NCI-H187 (cell line): ENCODE measurements at places on chromosomes 1 and 21.

DNA sequence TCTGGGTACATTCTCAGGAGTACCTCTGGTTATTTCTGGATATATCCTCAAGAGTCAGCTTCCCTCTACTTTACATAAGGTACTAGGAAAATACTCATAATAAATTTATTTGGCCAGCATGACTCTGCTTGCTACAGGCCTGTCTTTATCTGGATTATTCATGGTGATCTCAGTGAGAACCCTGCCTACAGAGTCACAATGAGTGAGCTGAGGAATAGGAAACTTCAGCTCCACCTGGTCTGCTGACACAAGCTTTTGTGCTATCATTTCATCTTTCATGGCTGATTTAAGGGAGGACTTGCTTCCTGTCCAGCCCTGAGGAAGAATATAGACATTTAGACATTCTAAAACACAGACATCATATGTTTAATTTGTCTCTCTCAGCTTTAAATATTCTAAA is 19.5 kb upstream of the SUCO start:
- no peak for DNase-seq

GRCh38 chr1:154791292-154792166 is 78.6 kb downstream of the KCNN3 start:
- peak; percentile 59 for DNase-seq

DNA sequence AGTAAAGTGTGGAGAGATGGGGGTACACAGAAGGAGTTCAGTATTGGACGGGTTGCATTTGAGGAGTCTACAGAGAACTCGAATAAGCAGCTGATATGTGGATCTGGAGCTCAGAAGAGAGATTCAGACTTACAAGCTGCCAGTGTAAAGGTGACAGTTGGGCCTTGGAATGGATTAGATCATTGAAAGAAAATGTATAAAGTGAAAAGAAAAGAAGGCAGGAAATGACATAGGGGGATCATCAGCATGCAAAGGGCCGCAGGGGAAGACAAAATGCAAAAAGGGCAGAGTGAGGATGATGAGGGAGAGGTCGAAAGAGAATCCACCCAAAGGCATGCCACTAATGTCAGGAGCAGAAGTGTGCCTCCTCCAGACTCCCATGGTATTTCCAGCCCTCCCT is 273.3 kb downstream of the TNR start:
- DNase-seq: no peak

- DNase-seq: no peak
Observed at GRCh38 chr1:89687254-89687653, 54.3 kb downstream of the LRRC8C start.

GRCh38 chr21:25885880-25886279 is 151.1 kb downstream of the GABPA start:
- no peak for DNase-seq

DNA sequence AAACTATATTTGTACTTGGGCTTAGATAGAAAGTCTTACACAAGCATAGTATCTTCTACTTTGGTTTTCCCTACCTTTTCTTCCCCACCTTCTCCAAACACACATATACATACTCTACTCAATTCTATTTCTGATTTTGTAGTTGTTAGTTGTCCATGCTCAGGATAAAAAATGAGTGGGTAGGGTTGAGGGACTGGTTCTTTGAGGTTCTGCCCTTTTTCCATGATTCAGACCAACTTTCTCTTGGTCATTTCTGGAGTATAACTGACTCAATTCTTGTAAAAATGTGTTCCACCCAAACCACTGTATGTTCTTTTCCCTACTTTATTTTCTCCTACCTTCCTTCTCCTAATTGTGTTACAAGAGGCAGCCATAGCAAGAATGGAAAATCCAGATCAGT is 3.3 kb downstream of the CFAP126 start:
- DNase-seq: no peak

GRCh38 chr1:171139890-171140289 is 45.2 kb upstream of the FMO2 start:
- peak; percentile 89 for DNase-seq

DNA sequence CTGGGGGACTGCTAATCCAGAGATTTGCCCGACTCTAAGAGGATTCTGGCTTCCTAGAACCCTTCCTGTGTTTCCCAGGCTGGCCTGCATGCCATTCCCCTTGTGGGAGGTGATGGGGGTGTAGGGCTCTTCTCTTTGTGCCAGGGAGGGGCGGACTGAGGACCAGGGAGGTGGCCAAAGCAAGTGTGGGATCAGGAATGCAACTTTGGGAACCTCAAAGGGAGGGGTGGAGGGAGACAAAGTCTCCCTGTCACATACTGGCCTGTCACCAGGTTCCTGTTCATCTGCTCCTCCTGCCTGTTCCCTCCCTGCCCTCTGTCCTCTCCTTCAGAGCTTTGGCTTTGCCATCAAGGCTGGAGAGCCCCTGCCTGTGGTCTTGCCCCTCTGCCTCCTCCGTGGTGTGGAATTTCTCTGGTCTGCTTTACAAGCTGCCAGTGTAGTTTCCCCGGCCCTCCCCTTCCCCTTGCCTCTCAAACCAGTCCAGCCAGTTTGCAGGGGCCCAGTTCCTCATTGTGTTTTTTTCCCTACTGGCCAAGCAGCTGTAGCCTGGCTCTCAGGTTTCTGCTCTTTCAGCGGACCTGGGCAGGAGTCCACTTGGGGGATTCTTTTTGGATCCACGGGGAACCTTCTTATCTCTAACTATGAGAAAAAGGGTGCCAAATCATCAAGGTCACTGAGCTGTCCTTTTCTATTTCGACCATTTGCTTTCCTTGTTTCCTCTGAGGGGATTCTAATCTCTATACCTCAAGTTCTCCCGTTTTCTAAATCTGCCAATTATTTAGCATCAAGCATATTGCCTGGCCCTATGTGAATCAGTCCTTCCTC is 1.8 kb downstream of the CGN start:
- DNase-seq: no peak

GRCh38 chr1:75237316-75237715 is 103.1 kb downstream of the LHX8 start:
- DNase-seq: no peak

DNA sequence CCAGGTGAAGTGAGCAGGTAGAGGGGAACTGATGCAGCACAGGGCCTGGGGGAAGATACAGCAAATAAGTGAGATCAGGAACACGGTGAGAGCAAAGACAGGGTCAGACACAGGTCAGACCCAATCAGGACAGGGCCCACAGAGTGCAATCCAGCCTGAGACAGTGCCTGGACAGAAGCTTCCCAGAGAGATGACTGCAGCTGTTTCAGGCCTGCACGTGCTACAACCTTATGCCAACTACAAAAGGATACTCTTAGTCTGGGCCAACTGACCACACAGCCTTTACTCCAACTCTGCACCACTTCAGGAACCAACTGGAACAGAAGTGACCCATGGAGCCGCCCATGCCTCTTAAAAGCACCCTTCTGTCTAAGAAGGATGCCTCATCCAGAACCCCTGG is 228.0 kb downstream of the TOMM20 start:
- DNase-seq: no peak

DNA sequence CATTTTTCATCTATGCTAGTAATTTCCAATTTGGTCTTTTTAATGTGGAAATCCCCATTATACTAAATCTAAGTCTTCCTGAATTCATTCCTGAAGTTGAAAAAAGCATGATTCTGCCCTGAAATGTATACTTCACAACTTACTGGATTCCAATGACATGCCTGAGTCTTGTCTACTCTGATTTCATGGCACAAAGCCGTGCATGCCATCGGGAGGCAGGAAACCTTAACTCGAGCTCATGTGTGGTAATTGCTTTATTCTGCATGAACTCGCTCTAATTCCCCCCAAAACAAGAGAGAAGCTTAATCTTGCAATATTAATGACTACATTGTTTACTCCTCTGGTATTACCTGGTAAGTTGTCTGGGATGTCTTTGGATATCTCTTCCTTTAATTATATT is 39.6 kb upstream of the PBX1 start:
- no peak for DNase-seq

- peak; percentile 37 for DNase-seq
Observed at GRCh38 chr1:39799770-39800470, 11.3 kb upstream of the BMP8B start.

- DNase-seq: no peak
Observed at GRCh38 chr1:196887515-196888239, at the start of gene CFHR4. CFHR4 (plus strand) TSS chr1:196888052; CDS start chr1:196888151, 99 bp downstream.

GRCh38 chr1:3352952-3353331 is 101.5 kb upstream of the ARHGEF16 start:
- no peak for DNase-seq

GRCh38 chr1:89285745-89286380 is 13.2 kb upstream of the GBP5 start:
- no peak for DNase-seq

GRCh38 chr21:17466166-17466565 is 46.7 kb upstream of the CXADR start:
- DNase-seq: no peak

DNA sequence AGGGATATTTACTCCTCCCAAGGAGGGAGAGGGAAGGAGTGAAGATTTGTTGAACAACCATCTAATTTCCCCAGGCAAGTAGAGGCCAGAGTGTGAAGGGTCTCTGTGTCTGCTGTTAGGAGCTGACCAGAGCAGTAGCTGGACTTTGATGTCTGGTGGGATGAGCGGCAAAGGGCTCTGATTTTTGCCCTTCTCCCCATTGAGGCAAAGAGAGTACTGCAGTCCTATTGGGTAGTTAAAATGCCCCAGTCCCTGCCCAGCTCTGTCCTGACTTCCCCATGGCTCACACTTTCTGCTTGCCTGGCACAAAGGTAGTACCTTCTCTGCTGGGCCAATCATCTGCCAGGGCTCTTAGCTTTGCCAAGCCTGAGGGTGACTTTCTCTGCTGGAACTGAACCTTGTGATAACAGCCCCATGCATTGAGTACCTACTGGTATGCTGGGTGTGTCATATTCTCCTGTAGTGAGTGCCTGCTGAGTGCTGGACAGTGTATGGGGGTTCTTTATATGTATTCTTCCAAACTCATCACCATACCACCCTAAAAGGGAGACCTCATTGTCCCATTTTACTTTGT is 64.0 kb upstream of the SELENON start:
- DNase-seq: no peak

DNA sequence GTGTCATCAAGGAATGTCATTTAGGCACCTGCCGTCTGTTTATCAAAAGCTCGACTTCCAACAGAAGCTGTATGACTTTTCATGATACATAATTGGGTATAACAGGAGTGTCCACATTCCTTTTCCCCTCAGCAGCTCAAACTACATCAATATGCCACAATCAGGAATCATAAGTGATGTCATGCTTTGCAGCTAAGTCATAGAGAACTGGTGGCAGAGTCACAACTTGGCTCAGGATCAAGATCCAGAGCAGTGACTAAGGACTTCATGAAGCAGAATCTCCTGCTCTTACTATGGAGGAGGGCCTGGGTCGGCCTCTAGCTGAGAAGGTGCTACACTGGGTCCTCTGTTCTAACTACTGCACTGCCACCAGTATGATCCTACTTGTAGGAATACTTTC is 36.5 kb upstream of the AGBL4 start:
- no peak for DNase-seq

GRCh38 chr1:247539215-247539614 is 3.0 kb upstream of the OR2C3 start:
- DNase-seq: no peak

DNA sequence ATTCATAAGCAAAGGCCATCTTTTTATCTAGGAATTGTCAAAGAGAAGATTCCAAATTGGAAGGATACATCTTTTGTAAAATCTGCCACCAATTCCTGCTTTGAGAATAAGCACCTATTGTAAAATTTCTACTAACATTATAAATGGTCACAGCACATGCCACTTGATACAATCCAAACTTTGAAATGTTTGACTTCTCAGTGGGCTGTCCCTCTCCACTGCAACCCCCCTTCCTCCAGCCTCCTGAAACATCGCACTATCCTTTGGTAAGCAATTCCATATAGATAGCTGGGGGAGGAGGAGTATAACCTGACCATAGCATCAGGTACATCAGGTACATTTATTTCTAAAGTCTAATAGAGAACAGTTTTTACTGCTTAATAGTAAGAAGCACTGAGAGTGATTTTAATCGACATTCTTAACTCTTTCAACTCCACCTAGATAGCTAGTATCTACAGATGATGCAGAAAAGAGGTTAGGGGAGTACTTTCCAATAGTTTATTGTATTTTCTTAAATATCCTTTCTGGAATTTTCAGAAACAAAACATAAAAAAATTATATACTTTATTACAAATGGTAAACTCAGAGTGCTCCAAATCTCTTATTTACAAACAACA is 2.9 kb downstream of the JUN start:
- no peak for DNase-seq

DNA sequence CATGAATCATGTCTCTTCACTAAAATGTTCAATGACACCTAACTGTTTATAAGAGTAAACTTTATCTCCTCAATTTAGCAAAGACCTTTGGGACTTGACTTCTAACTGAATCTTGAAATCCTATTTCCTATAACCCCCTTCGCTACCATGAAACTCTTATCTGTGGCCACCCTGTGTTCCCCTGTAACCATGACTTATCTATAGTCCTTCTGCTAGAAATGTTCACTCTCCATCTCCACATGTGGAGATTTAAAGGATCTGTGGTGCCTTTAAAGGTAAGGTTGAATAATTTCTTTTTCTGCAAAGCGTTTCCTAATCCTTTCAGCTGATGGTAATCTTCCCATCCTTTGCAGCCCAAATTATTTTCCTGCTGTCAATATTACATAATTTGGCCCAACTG is 436.3 kb upstream of the RUNX1 start:
- DNase-seq: no peak

DNA sequence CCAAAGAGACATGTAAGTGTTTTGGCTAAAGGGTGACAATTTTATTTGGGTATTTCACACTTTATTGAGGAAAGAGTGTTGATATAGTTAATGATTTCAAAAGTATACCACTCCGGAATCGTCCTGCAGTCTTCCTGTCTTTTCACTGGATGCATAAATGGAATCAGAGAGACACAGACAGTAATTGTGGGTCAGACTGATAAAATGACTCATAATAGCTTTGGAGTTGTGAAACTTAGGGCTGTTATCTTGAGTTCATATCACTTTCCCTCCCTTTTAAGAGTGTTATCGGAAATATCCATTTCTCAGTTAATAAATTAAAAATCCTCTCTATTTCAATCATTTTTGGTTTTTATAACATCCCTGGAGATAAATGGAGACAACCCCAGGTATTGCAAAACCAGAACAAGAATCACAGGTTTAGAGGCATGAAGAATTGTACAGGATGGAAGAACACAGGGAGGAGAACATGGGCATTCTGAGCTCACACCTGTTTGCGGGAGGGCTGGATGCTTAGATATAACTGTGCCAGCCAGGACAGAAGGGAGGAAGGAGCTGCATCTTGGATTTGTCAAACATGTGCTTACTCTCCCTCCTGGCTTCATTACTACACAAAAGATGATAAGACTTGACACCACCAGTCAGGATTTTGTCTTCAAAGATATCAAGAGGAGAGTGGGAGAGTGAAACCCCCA is 185.4 kb downstream of the LMO4 start:
- DNase-seq: no peak

- DNase-seq: no peak
Observed at GRCh38 chr1:21814241-21814918, 2.3 kb downstream of the LDLRAD2 start.

DNA sequence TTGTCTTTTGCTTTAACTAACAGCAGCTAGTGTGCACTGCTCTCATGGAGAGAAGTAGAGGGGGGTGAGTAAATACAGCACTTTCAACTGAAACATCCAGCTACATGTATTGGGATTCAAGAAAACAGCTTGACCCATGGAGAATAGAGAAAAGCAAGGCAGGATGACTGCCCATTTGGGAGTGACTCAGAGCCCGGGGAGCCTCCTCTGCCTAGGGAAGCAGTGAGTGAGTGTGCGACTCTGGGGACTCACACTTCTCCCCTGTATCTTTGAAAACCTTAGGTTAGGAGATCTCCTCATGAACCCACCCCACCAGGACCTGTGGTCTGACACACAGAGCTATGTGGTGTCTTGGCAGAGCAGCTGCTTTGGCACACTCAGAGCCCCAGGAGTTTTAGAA is 82.0 kb upstream of the PTGFR start:
- DNase-seq: no peak
